ENCODE measurements at places on chromosomes 2 and 18.

GRCh38 chr2:110124038-110124825, 8.6 kb upstream of the MALL start:
- no peak for DNase-seq

DNA sequence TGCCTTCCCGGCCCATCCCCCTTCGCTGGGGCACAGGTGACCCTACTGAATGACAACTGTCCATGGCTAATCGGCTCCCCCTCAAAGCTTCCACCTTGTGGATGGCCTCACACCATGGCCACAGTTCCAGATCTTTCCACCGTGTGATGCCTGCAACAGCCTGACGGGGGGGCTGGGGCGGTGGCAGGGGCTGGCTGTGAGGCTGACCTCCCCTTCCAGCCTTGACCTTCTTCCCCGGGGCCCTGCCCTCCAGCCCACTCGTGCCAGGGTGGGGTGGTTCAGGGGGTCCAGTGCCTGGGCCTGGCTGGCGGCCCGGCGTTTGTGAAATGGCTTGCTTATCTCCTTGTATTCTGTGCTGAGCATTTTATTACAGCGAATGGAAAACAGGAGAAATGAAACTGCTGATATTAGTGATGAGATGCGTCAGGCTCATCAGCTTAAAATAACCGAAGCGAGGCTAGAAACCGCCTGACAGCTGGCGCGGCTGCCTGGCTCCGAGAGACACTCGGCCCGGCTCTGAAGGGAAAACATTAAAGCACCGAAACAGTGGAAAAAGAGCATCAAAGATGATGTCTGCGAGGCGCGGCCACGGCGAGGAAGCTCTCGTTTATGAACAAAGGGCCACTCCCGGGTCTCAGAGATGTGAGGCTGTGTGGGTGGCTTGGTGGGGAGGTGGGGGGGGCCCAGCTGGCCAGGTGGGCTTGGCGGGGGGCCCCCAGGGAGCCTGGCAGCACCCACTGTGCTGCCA, 916 bp upstream of the PDCD1 start:
- no peak for DNase-seq

- DNase-seq, result no peak
Measured at GRCh38 chr18:46452820-46453219, 204.2 kb downstream of the LOXHD1 start.

- DNase-seq, result no peak
Measured at GRCh38 chr2:105055613-105056012, 17.7 kb downstream of the MRPS9 start.

DNA sequence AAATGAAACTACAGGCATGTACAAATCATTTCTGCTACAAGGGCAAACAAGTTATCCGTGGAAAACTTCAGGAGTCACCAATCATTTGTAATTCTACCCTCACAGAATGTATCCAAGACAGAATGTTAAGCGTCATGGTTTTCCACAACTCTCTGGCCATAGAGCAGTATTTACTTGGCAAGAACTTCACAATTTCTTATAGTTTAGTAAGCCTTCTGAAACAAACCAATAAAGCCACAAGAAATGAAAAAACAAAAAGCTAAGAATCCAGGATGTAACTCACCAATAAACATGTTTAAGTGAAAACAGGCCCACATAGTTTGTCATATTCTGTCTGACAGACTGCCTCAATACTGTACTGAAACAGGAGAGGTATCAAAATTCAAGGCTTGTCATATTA, 70.3 kb downstream of the LNPK start:
- DNase-seq, result no peak

GRCh38 chr2:183607995-183608394, 483.8 kb downstream of the NUP35 start:
- DNase-seq, result no peak

GRCh38 chr2:26555246-26556133, 77.6 kb upstream of the OTOF start:
- no peak for DNase-seq

- no peak for DNase-seq
Measured at GRCh38 chr2:210207929-210208328, 17.3 kb downstream of the ACADL start.

DNA sequence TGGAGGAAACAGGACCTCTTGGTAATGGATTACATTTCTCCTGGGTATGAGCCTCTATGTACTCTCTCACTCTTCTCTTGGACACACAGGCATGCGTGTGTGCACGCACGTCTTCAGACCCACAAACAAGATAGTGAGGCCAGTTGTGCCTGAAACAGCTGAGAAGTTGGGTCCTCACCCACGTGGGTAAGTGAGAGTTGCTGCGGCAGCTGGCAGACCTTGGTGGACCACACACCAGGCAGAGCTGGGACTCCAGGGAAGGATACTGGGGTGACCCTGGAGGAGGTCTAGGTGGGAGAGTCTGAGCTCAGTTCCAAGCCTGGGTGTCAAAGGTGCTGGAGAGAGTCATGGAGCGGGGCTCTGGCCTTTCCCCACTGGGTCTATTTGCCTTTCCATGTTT, 194.3 kb downstream of the HAUS1 start:
- DNase-seq, result no peak

DNA sequence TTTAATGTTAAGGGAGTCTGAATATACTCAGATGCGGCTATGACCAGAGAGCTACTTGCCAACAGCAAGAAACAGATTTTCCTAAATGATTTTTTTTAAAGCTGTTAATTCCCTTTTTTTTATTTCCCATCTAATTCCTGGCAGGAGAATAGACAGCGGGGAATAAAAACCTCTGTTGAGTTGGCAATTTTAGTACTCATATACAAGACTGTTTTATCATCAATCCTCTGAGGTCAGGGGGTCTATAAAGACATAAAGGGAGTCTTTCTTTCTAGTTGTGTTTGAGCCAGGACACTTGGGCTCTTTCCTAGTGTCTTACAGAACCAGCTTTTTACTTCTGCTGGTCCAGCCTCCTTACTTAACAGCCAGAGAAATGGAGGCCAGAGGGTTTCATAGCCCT, 29.4 kb downstream of the MAIP1 start:
- DNase-seq, result no peak

DNA sequence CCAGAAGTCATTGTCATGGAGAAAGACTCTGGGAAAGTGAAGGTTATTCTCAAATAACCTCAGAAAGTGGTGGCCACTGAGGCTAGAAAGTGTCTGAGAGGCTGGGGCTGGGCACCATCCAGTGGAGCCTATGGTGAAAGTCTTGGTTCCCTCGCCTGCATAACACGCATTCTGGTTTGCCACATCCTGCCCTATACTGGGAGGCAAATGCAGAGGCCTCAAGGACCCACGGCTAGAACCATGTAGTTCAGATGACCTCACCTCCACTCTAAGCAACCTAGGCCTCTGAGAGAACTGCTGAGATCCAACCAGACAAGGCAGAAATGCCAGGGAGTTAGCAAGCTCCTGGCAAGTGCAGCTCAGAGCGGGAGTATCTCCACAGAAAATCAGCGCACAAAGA, 5.1 kb downstream of the ITGB6 start:
- DNase-seq, result no peak

GRCh38 chr2:16244153-16244965, 304.0 kb downstream of the MYCN start:
- DNase-seq, result no peak

DNA sequence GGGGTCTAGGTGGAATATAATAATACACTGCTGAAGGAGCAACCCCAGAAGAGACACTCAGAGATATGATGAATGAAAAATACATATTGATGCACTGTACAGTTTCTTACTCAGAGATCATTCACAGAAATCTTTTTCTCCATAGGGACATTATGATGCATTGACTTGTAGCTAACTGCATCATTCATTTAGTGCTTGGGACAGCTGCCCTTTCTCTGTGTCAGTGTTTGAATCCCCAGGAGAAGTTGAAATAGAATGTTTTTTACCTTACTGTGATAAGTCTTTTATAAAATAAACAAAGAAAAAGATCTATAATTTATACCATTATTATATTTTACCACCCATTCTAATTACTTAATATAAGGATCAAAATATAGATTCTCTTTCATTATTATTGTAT, 91.7 kb upstream of the DSEL start:
- no peak for DNase-seq

GRCh38 chr2:88067598-88067997, at the start of gene SMYD1:
Gene SMYD1, plus strand, starts transcription at chr2:88067825. Its CDS starts 40 bp downstream, at chr2:88067865.
- no peak for DNase-seq
